ENCODE measurements at places on chromosomes 11 and 22.

DNA sequence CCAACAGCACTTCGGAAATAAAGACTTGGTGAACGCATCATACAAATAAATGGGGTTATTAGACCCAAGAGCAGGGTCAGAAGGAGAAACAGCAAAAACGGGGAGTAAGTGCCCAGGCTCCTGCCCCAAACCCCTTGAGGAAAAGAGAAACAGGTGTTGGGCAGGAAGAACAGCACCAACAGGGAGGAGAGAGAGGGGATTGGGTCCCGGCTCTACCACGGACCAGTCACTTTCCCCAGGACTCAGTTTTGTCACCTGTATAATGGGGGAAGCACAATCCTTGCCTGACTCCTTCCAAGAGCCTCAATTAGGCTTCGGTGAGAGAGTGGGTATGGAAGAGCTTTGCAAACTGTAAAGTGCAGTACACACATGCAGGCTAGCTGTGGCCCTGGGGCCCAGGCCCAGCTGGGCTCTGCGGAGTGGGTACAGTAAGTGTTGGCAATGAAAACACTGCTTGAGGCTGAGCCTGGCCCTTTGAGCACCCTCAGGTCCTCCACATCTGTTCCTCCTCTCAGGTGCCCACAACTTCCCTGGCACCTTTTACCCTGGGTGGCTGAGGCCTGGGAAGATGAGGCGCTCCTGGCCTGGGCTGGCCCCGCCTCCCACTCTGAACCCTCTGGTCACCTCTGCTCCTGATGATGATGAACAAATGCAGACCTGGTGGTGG lies 8.9 kb downstream of the SLC29A2 start:
- no peak for DNase-seq

GRCh38 chr22:39689421-39689820 lies 118.9 kb downstream of the CACNA1I start:
- no peak for DNase-seq

DNA sequence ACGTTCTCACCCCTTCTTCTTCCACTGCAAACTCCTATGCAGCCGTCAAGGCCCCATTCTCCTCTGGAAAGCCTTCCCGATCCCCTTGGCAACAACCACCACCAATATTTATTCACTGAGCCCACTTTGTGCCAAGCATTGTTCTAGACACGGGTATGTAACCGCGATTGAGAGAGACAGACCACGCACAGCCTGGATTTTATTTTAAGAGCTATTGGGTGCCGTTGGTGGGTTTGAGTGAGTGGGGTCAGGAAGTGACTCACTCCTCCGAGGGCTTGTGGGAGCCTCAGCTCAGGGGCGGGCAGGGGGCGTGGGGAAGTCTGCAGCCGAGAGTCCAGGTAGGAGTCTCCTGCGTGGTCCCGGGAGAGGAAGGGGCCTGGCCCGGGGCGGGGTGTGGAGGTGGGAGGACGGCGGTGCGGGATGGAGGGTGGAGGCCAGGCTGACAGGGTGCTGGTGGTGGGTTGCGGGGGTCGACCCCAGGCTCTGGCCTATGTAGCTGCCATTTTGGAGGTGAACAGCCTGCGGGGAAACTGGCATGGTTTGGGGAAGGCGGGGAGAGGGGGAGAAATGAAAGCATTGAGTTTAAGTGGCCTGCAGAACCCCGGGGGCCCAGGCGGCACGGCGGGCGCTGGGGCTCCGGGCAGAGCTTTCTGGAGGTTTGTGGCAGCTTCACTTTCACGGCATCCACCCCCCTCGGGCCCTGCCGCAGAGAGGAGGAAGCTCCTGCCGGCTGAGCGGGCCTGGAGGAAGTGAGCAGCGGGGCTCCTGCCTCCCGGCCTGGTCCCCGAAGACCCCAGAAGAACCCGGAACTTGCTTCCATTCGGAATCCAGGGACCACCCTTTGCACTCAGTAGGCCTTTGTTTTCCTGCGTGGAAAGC lies 547 bp downstream of the PARVG start:
- DNase-seq = no peak

DNA sequence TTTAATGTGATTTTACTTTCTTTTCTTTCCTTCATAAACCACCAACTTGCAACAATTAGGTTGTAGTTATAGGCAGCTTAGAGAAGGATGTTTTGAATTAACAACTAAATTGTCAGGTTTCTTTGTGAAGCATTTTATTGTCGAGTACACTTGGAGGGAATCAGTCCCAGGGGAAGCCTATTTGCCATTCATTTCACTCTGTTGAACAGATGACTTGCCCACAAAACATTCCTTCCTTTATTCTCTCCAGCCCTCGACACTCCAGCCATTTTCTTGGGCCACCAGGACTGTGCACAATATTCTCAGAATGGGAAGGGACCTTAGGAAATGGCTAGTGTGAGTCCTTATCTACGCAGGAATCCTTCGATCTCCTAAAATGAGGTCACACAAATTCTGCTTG lies 620.6 kb downstream of the SOX6 start:
- DNase-seq = peak; percentile 34

DNA sequence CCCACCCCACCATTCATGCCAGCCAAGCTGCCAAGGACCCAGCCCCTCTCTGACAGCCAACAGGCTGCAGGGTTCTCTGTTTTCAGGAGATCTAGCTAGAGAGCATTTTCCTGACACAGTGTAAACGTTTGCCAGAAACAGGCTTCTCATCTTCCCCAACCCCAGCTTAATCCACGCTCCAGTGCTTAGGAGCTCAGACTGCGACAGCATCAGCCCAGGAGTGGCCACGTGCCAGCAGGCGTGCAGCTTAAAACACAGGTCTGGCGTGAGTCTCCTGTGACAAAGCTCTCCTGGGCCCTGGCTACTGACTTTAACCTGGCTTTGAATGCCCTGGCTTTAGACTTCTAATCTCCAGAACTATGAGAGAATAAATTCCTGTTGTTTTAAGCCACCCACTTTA lies 66.6 kb downstream of the GALNT18 start:
- no peak for DNase-seq

DNA sequence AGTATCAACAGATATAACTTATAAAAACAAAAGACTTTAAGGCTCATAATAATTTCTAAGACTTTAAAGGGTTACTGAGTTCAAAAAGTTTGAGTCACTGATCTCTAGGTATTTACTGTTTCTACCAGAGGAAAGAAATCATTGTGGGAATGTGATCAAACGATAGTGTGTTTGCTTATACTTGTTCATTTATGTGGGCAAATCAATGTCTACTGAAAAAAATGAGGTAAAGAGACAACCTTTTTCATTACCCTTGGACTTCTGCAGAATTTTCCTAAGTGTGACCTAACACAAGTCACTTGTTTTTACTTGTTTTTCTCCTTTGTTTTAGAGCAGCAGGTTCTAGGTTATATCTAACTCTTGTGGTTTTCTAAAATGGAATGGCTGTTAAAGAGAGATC lies 65.4 kb downstream of the PRR5L start:
- no peak for DNase-seq

DNA sequence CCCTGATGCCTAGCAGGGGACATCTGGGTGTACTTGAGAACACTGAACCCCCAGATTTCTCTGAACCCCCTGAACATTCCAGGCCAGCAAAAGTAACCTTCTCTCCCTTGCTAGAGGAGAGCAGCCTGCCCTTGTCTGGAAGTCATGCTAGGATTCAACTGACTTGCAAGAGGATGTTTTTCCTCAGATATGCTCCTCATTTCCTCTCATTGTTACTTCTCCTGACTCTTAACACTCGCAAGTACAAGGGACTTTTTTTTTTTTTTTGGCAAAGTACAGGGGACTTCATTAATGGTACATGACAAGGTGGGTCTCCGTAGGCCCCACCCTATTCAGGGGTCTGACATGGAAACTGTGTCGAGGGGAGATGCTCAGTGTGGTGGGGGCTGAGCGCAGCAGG lies 6.3 kb upstream of the MCHR1 start:
- no peak for DNase-seq

DNA sequence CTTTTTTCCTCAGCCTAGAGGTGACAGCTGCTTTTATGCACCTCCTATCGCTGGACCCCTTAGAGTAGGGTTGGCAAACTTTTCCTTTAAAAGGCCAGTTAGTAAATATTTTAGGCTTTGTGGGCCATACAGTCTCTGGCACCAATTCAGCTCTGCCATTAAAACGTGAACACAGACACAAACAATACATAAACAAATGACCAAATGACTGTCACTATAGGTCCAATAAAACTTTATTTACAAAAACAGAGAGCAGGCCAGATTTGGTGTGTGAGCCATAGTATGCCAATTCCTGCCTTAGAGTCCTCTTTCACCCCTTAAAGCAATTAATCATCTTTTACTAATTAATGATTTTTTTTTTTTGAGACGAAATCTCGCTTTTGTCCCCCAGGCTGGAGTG lies 61.1 kb upstream of the RPS13 start:
- no peak for DNase-seq

DNA sequence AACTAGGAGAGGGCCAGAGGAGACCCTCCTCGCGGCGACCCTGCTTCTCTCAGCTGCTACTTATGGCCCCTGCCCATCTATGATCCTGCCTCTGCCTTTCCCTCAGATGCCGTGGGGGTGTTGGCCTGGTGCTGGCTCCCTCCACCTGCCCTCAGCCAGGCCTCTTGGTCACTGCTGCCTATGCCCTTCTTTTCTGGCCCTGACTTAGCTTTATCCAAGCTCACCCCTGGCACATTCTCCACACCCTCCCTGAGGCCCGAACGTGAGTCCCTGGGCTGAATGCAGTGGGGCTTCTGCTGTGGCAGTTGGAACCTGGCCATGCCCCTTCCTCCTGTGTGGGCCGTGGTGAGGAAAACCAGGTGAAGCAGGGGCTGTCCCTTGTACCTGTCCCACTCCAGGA lies 19.8 kb upstream of the SUSD2 start:
- DNase-seq = no peak

DNA sequence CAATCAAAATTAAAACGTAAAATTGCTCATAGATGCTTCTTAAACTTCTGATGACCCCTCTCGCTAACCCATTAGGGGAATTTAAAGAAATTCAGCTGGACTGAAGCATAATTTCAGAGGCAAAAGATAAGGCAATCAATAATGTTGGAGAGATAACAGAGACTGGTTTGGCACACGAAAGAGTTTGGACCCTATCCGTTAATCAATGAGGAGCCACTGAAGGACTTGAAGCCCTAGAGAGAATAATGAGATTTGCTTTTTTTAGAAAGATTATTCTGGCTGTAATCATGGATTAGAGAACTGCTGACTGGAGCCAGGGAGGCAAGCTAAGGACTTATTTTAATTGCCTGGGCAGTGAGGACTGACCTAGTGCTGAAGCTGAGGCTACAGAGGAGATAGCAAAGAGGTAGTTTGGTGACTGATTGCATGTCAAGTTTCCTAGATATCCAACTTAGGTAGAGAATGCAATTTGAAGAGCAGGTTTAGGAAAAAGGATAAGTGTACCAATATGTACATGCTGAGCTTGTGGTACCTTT lies 11.9 kb upstream of the ARHGAP42 start:
- no peak for DNase-seq

- DNase-seq = no peak
Measured at GRCh38 chr22:46202897-46203600, 47.0 kb downstream of the CDPF1 start.

GRCh38 chr11:1534682-1535081 lies 37.4 kb downstream of the DUSP8 start:
- DNase-seq = no peak

GRCh38 chr11:27331981-27332380 lies 31.0 kb downstream of the CCDC34 start:
- no peak for DNase-seq

GRCh38 chr11:128152796-128153696 lies 434.3 kb downstream of the ETS1 start:
- no peak for DNase-seq

DNA sequence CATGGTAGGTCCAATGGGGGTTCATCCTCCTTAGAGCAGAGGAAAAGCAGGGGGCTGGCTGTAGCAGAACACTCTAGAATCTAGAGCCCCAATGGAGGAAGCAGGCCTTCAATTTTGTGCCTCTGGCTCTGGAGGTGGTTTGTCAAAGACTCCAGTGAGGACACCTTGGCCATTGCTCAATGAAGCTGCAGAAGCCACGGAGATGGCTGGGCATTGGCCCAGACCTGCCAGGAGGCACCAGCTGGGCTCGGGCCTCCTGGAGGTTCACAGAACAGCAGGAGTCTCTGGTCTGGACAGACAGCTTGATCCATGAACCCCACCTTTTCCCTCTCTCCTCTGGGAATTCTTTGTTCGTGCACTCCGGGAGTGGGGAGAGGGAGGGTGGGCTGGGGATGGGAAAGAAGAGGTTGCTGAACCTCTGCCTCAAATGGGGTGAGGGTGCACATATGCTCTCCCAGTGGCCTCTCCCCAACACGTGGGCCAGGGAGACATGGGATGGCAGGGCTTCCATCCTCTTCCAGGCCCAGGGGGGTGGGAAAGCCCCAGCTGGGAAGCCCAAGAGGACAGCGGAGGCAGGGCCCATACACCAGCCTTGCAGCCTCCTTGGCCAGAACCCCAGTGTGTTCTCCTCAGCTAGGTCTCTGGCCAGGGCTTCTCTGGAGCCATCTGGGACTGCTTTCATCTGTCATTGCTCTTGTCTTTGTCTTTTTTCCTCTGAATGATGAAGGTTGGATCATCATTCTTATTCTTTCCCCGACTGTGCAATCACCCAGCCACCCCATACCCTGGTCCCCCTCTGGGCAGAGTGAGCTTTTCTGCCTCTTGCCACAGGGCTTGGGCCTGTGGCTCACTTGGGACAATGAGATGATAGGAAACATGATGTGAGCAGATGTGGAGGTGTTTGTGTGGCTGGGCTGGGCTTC lies 1019.4 kb downstream of the BRD1 start:
- DNase-seq = no peak

DNA sequence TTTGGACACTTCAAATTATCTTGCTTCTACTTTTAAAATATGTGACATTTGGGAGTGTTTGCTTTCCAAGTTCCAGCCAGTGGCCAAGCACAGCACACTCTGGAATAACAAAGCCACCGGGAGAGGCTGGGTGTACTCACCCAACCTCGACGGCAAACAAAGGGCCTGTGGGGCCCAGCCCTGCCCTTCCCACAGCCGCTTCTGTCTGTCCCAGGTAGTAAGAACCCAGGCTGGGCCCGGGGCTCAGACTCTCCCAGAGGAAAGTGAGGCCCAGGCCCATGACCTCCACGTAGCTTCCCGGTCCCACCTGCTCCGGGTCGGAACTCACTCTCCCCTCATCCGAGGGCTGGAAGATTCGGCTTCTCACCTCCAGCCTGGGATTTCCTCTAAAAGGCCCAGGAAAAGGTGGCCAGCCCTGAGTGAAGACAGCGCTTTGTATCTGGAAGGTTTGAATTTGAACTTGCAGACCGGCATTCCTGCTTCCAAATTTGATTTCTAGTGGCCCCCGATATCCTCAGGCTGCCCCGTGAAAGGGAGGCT lies 93.5 kb downstream of the CELSR1 start:
- DNase-seq = no peak

Data from NCI-H1436 (cell line).